ENCODE measurements at places on chromosomes 16 and 17.
A peak's percentile ranks its signal among the peaks of the same experiment; 100 is the strongest.

- peak; percentile 45 for DNase-seq
Measured at GRCh38 chr17:2814481-2815341, 18.5 kb downstream of the RAP1GAP2 start.

DNA sequence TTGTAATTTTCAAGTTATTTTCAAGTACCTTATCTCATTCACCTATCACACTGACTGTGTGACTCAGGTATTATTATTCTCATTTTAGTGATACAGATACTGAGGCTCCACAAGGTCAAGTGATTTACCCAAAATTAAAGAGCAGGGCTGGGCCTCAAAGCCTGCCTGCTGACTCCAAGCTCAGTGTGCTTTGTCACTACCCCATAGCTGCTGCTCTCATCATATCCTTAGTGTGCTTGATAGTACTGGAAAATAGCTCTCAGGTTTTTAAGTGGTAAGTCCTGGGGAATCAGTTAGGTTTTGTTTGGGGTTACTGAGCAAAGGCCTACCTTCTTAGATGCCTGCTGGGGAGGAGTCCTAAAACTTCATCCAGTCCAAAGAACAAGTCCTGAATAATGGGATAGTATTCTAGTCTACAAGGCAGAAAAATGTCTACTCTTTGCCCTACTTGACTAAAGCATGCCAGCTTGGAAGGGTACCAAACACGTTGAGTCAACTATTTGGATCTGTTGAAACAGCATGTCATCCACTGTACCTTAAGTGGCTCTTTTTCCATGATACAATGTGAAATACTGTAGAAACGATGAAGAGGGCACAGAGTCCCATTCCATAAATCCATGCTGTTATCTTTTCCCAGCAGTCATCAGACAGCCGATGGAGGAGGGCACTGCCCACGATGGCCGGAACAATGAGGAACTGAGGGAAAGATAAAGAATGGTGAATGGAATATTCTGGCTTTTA, 10.7 kb downstream of the MMD start:
- DNase-seq: no peak

DNA sequence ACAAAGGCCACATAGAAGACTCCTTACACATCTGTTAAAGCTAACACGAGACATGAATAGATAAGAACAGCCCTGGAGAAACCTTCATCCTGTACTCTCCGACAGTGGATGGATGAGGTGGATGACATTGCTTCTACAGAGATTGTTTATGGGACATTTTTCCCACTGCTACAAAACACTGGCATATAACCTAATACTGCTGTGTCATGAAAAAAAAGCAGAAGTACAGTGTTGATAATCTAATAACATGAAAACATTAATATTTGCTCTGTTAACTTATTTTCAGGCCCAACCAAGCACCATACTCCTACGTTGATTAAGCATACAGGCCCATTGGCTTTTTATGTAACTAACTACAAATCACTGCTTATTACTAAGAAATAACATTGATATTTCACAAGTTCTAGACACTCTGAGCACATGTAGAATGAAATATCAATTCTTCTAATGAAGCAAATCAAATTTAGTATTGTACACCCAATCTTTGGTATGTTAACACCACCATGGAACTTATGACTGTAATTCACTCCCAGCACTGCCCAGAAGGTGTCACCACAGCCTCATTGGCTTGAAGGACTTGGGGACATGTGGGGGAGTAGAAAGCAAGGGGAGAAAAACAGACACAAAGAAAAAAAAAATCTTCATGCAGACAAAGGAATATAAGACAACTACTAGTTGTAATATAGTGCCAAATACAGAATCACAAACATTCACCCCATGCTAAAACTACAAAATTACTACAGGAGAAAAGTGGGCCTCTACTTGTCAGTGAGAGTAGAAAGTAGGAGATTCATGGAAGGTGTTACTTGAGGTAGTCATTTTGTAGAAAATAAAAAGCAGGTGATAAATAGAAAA, 330.0 kb upstream of the PMFBP1 start:
- DNase-seq: peak; percentile 62

DNA sequence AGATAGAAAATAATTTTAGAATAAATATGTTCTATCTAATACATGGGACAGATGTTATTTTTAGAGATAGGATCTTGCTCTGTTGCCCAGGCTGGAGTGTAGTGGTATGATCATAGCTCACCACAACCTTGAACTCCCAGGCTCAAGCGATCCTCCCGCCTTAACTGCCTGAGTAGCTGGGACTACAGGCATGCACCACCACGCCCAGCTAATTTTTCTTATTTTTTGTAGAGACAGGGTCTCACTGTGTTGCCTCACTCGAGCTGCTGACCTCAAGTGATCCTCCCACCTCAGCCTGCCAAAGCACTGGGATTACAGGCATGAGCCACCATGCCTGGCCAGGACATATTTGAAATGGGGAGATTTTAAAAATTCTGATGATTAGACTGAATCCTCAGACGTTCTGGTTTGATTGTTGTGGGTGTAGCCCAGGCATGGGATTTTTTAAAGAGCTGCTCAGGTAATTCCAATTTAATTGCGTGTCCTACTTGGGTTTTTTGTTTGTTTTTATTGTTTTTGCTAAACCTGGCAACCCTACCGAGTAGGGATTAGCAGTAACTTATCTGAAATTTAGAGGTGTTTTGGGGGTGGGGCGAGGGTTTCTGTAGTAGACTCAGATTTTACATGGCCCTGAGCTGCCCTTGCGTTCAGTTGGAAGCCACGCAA, 142.9 kb downstream of the RAB11FIP4 start:
- no peak for DNase-seq

DNA sequence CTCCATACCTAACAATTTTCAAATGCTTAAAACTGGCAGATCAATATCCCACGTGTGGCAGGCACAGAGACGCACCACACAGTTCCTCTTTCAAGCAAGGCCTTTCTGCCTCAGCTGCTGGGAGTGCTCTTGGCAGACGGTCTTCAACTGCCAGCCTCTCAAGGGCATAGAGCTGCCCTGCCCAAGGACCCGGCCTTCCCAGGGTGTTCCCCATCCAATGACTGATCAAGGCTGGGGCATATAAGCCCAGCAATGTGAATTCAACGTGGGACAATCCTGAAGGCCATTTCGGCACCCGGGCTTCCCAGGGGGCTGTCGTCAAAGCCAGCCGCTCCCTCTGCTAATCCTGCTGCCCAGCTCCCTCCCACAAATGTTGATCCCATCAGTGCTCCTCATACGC, 107.1 kb downstream of the STX8 start:
- no peak for DNase-seq

DNA sequence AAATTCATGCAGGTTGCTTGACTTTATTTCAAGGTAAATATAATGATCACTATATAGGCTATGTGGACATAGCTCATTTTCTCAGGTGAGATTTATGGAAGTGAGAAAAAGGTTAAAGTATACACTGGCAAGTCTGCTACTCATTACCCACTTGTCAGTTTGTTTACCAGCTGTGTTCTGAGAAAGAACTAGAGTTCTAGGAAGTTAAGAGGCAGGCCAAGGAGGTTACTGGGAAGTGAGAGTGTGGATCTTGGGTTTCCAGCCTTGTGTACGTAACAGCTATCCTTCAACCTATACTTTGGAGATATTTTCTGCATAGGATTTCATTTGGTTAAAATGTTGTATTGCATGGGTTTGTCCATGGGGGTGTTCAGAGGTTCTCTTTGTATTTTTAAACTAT, 31.9 kb upstream of the COX10 start:
- DNase-seq: no peak

DNA sequence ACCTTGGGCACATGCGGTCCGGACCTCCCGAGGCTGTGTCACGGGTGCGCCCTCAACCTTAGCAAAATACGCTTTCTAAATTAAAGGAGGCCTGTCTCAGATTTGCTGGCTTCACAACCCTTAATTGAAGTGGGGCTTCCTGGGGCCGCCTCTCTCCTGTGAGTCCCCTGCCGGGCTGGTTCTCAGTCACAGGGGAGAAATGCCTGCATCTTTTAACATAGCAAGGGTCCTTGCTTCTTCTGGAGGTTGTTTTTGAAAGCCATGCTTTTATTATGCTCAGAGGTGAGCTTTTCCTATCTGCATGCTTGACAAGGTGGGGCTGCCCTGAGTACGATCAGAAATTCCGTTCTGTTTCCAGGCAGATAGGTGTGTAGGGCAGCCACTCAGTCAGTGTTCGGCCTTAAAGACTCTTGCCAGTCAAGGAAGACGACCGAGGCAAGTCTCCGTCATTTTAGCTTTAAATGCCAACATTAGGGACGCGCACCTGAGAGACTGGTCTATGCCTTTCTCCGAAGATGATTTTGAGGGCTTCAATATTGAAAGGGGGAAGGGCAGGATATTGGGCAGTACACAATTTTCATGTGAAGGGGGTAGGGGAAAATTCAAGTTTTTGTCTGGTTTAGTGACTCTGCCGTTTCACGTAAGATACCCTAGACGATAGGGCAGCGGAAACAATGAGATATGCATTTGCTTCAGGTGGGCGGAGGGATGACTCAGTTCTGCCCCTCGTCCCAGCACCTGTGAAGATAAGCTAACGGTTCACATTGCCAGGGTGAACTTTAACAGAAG, 5.5 kb upstream of the SLC7A5 start:
- no peak for DNase-seq

DNA sequence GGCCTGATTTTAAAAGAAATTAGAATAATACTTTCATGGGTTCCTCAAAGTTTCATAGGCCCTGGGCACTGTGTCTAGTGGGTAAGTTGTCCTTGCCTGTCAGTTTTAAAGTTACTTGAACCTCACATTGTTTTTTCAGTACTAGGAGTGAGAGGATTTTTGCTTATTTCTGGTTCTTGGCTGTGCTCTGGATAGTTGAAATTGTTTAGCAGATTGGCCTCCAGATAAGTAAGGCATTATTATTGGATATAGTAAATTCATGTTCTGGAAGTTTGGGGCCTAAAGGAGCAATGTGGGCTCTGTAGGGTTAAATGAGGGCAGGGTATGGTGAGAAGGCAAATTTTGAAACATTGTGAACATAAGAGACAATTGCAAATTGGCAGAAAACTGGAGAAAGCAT, 78.5 kb downstream of the WNT3 start:
- no peak for DNase-seq

- DNase-seq: no peak
Measured at GRCh38 chr16:72715267-72715666, 332.7 kb downstream of the ZFHX3 start.

DNA sequence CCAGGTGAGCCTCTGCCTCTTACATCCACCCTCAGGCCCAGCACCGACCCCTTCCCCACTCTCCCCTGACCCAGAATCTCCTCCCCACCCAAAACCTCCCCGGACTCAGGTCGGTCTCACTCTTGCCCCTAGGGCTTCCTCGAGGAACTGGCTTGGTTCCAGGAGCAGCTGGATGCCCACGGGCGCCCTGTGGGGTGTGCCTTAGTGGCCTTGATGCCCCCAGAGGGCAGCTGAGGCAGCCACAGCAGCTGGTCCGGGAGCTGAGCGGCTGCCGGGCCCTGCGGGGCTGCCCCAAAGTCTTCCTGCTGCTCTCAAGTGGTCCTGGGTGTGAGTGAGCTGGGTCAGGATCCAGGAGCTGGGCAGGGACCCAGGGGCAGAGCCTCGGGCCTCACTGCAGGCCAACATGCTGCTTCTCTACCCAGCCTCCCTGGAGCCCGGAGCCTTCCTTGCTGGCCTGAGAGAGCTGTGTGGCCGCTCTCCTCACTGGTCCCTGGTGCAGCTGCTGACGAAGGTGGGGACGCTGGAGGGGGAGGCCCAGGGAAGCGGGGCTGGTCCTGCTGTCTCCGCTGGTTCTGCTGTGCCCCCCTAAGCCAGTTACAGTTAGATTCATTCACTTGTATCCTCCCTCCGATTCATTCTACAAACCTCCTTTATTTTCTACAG, 9.6 kb downstream of the ZNF213 start:
- no peak for DNase-seq

DNA sequence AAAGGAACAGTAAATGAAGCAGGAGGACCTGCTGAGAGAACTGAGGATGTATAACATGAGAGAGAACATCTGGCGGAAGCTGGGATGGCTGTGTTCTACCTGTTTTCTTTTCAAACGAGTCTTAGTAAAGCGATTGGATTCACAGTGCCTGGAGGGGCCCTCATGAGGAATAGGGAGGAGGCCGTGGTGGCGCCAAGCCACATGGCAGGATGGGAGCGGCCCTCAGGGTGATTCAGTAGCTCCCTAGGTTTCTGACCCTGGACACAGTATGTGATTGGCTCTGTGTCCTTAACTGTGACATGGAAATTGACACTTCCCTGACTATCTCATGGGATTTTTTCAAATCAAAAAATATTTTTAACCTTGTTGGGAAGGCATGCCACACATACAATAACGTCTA, 32.1 kb downstream of the USP43 start:
- DNase-seq: peak; percentile 60

DNA sequence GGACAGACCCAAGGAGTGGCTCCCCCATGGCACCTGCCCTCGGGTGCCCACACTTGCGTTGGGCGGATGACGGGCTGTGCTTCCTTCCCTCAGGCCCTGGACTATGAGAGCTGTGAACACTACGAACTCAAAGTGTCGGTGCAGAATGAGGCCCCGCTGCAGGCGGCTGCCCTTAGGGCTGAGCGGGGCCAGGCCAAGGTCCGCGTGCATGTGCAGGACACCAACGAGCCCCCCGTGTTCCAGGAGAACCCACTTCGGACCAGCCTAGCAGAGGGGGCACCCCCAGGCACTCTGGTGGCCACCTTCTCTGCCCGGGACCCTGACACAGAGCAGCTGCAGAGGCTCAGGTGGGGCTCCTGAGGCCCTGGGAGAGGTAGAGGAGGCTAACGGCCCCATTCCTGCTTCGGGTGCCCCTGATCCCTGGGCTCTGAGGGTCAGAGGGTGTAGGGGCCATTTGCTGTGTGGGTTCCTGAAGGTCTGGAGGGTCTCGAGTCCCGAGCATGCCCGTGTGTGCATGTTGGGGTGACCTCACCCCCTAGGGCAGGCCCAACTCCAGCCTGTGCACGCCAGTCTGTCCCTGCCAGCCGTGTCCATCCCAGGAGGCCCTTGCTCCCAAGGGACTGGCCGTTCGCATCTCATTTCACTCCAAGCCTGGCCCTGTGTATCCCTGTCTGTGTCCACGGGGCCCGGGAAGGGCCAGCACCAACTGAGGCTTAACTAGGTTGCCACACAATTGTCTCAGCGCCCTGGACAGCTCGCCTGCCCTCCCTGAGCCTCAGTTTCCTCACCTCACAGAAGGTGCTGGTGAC, 10.0 kb downstream of the SLC22A31 start:
- DNase-seq: no peak

GRCh38 chr16:81582655-81583441, 138.2 kb downstream of the CMIP start:
- DNase-seq: no peak

GRCh38 chr17:30031214-30031869, 85.3 kb upstream of the NSRP1 start:
- DNase-seq: no peak

GRCh38 chr16:72536723-72537435, 364.9 kb upstream of the PMFBP1 start:
- no peak for DNase-seq

All from RPMI7951 (cell line).